ENCODE measurements at places on chromosomes 5 and 9.

GRCh38 chr9:98883276-98883675 is 60.4 kb upstream of the COL15A1 start:
- no peak for DNase-seq

- DNase-seq = no peak
These were observed 69.8 kb upstream of the CCDC112 start for GRCh38 chr5:115366223-115366622.

GRCh38 chr9:86337469-86338108 is 16.6 kb downstream of the TUT7 start:
- DNase-seq = no peak

- DNase-seq = no peak
These were observed 260.3 kb upstream of the TNC start for GRCh38 chr9:115378241-115378640.

DNA sequence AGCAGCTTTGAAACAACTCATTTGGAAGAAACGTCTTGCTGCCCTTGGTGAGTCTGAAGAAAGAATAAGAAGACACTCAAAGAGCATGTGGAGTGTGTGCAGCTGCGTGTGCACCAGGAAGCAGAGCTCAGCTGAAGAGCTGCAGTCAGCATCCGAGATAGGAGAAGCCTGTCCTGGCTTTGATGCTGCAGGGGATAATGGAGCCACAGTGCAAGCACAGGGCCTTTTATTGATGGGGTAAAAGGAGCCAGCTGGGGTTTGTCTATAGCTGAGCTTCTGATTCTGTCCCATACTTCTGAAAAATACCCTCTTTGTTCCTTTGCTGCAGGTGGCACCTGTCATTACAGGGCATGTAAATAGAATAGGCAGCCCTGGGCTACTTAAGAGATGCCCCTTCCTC is 375.7 kb upstream of the ZNF462 start:
- DNase-seq = no peak

- no peak for DNase-seq
These were observed 160.0 kb downstream of the PIK3R1 start for GRCh38 chr5:68375540-68375939.

Measured in stimulated activated CD8-positive, alpha-beta memory T cell treated with anti-CD3 and anti-CD28 coated beads, Interleukin-7, amount 100 ng/mL, for 24 hours (primary cell).